ENCODE measurements at places on chromosomes 13 and 19.

GRCh38 chr19:17757125-17757524, 5.8 kb downstream of the FCHO1 start:
- DNase-seq = no peak

GRCh38 chr19:27748551-27749152, 1464.3 kb downstream of the UQCRFS1 start:
- no peak for DNase-seq

DNA sequence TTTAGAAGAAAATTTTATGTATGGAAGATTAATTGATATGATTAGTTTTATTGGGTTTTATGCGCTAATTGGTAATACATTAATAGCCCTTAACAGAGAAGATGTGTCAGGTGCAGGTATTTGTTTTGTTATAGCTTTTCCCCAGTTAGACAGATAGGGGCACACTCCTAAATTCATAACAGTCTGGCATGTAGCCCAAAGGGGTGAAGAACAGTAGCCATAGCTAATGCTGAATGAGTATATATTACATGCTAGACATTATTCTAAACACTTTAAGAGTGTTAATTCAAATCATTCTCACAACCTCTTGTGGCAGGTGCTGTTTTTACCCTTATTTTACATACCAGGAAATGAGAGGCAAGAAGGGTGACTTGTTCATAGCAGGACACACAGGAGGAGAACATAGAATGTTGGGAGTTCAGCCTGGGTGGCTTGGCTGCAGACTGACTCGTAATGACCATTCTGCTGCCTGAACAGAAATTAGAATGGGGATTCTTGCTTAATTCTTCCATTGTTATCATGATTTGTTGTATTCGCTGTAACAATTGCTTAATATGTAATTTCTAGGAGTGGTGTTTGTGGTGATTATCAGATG, 20.1 kb downstream of the PCCA start:
- DNase-seq = no peak

GRCh38 chr13:20439261-20439660, 86.4 kb downstream of the CRYL1 start:
- no peak for DNase-seq

DNA sequence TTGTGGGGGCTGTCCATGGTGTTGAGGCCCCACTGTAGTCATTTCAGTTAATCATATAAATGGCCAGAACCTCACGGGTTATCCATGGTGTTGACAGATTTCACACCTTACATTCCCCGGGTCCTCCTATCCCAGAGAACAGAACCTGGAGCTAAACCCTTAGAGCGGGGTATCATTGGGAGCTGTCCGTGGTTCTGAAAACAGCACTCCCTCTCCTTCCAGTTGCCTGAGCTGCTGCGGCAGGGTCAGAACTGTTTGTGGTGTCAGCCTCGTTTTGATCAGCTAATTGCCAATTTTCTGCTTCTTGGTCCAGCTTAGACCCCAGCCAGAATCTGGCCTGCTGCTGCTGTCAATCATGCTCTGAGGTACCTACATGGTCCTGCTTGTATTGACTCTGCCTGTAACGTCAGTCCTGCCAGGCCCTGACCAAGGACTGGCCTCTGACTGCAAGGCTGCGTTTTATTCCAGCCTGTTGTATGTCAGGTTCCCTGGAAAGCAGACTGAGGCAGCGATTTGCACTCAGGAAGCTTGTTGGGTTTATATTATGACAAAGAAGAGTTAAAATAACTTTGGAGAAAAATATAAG, 55.8 kb upstream of the KCTD15 start:
- DNase-seq = no peak

DNA sequence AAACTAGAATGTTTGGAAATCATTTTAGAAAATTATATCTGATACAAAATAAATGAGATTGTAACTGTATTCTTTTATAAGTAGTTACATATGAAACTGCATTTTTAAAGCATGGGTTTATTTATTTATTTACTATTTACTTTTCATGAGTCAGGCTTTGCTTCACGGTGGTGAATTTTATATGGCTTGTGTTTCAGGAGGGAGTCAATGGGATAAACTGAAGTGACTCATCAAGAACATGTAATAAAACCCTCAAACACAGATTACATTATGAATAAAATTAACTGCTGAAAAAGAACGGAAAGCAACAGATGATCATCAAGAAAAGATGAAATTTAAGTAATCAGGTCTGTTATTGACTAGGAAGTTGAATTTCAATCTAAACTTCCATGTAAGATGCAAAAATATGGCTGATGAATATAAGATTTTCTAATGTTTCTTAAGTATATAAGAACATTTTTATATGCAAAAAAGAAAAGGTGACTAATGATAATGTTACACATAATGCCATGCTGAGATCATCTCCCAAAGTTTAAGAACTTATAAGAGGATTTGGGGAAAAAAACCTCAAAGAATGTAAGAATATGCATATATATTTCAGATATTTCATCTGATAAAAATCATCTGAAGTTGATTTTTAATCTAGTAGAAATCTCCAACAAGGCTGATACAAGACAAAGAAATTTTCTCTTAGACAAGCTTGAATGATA, 383.6 kb downstream of the SLITRK1 start:
- no peak for DNase-seq

GRCh38 chr13:76759877-76760276, 126.3 kb downstream of the KCTD12 start:
- no peak for DNase-seq

GRCh38 chr13:21181671-21182070, 5.2 kb downstream of the MRPL57 start:
- DNase-seq = no peak

- no peak for DNase-seq
These were observed 57.0 kb upstream of the RAP2A start for GRCh38 chr13:97376981-97377380.

GRCh38 chr19:30968210-30968609, 381.0 kb downstream of the TSHZ3 start:
- DNase-seq = no peak

- DNase-seq = no peak
These were observed 18.9 kb downstream of the TGFB1 start for GRCh38 chr19:41334793-41335192.

- no peak for DNase-seq
These were observed 15.5 kb upstream of the ZNF888 start for GRCh38 chr19:52938761-52939160.

GRCh38 chr13:106443607-106444322, 91.7 kb downstream of the EFNB2 start:
- DNase-seq = no peak

DNA sequence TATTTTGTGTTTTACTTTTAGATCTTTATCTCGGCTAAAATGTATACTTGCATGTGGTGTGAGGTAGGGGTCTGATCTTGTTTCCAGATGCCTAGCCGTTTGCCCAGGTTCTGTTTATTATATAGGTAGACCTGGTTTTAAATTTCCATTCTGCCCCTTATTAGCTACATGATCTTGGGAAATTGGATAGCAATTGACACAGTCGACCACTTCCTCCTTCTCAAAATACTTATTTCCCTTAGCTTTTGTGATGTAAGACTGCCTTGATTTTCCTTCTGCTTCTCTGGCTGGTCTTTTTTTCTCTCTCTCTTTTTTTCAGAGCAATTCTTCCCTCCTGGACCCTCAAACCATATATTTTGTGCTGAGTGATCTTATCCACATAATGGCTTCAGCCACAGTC, 3.0 kb upstream of the PGLYRP1 start:
- no peak for DNase-seq

DNA sequence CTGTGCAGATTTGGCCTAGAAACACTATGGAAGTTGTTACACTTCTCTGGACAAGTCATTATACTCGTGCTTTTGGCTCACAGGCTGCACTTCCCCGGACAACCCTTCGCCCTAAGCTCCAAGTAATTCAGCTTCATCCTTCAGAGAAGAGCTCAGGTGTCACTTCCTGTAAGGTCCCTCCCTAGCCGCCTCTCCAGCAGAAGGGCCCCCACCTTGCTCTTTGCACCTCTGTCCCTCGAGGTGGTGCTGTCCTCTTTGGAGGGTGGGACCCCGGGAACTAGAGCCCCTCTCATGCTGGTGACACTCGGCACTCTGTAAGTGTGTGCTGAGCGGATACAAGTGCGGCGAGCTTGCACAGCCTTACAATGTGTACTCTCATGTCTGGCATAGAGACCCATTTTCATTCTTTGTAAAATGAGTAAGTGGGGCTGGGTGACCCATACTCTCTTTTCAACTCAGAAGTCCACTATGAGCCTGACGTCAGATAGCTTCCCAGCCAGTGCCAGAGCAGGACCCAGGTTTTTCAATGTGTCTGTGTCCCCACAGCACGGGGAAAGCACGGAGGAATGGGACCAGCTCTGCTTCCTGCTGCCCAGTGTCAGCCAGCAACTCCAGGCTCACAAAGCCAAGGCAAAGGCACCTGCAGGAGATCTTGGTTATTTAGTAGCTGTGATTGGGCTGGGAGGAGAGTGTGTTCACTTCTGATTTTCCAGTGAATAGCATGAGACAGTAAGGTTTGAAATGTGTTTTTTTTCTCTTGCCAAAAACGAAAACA, 26.9 kb downstream of the CHAMP1 start:
- DNase-seq = no peak

DNA sequence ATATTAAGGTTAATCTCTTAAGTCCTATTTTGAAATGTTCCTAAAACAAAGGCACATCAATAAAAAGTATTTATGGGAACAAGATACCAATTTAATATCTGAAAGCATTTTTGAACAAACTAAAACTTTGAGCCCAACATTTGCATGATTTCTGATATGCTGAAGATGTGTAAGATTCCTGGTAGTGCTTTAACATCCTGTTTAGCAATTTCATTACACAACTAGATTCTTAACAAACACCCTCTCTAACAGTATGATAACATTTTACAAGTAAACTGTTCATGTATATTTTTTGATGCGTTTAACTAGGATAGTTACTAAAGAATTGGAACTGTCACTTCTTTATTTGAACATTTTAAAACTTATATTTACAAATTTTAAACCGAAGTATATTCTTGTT, 63.9 kb downstream of the DACH1 start:
- no peak for DNase-seq

GRCh38 chr13:51559946-51560735, 24.1 kb upstream of the WDFY2 start:
- no peak for DNase-seq

- DNase-seq = no peak
These were observed 19.2 kb downstream of the C13orf42 start for GRCh38 chr13:51091839-51092238.

- DNase-seq = no peak
These were observed 231.0 kb upstream of the IRS2 start for GRCh38 chr13:110017379-110017778.

GRCh38 chr13:112136095-112136494, 69.1 kb downstream of the SOX1 start:
- DNase-seq = no peak

DNA sequence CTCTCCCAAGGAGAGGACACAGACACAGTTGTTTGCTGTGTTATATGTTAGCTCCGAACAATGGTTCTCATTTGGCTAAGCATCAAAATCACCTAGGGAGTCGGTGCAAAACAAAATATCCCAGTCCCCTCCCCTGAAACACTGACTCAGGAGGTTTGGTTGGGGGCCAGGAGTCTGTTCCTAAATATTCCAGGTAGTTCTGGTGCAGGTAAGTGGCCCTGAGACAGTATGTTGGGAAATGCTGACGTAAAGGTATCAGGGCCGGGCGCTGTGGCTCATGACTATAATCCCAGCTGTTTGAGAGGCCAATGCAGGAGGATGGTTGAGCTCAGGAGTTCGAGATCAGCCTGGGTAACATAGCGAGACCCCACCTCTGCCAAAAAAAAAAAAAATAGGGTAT, 2.3 kb upstream of the MAP2K7 start:
- DNase-seq = no peak

DNA sequence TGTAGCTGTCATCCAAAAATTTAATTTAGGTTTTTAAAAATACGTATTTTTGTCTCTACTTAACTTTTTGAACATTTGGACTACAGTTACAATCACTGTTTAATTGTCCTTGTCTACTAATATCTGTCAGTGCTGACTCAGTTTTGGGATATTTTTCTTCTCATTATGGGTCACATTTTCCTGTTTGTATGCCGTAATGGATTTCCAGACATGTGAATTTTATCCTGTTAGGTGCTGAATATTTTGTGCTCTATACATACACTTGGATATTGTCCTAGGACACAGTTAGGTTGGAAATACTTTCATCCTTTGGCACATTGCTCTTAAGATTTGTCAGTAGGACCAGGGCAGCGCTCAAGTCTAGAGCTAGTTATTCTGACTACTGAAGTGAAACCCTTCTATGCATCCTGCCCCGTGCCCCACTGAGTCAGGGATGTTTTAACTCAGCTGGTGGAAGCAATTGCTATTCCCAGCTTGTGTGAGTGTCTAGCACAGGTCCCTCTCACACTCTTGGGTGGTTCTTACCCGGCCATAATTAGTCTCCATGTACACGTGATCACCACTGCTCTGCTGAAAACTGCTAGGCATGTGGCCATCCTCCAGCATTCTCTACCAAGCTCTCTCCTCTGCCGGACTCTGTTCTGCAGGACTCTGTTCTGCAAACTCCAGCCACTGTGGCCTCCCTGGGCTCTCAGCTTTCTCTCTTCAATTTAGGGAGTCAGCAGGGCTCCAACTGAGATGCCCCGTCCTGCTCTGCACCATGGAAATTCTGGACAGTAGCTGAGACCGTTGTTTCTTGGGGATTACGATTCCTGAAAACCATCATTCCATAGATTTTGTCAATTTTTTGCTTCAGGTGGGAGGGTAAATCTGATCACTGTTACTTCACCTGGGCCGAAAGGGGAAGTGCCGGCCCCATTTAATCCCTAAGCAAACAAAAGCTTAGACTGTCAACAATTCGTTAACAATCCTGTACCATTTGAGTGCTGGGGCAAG, 11.1 kb downstream of the PROZ start:
- peak; percentile 31 for DNase-seq

DNA sequence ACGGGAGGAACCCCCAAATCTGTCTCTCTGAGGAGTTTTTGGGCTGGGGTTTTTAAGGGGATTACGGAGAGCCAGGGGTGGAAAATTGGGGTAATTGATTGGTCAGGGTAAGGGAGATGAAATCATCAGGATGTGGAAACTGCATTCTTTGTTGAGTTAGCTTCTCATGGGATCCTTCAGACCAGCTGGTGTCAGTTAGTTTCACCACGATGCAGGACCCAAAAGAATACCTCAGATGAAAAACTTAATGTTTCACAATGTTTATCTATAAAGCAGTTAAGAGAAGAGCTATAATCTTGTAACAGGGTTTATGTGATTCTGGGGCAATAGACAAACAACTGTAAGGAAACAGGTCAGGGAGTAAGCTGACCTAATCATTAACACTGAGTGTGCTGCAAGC, 230.8 kb downstream of the POU4F1 start:
- DNase-seq = no peak

Measured in DMS153 (cell line).